ENCODE measurements at places on chromosomes 1 and 21.

DNA sequence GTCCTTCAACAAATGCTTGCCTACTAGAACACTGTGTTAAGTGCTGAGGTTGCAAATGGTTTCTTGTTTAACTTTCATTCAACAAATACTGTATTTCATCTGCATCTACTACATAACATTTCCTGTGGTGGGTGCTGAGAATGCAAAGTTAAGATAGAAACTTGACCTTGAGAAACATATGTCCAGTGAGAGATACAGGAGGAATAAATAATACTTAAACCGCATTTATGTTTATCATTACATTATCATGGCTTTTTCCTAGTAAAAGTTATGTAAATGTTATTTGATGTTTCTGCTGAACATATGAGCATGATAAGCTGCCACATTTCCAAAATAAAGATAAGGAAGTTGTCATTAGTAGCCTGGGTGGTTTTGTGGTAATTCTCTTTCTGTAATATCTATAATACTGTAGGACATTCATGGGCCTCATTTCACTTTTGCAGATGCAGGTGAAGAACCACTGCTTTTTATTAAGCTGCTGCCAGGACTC, 590.4 kb downstream of the PLPP3 start:
- no peak for DNase-seq

- no peak for DNase-seq
These were observed 62.6 kb downstream of the ALG14 start for GRCh38 chr1:95010158-95010557.

GRCh38 chr1:224219612-224220059, 36.6 kb downstream of the DEGS1 start:
- DNase-seq, result no peak

DNA sequence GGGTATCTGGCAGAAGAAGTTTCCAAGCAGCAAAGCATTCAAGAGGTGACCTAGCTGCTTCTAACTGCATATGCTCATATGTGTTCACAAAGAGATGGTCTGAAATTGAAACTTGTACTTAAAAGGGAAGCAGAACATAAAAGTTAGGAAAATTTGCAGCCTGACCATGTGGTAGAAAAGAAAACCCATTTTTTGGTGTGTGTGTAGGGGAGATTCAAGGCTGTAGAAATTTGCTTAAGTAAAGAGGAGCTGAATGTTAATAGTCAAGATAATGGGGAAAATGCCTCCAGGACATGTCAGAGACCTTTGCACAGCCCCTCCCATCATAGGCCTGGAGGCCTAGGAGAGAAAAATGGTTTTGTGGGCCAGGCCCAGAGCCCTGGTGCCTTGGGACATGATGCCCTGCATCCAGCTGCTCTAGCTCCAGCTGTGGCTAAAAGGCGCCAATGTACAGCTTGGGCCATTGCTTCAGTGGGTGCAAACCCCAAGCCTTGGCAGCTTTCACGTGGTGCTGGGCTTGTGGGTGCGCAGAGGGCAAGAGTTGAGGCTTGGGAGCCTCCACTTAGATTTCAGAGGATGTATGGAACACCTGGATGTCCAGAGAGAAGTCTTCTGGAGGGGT, 54.9 kb downstream of the DHRS3 start:
- DNase-seq, result no peak

GRCh38 chr1:167651161-167651693, 21.2 kb downstream of the RCSD1 start:
- no peak for DNase-seq

- DNase-seq, result no peak
These were observed 13.1 kb downstream of the ACTN2 start for GRCh38 chr1:236699366-236699765.

DNA sequence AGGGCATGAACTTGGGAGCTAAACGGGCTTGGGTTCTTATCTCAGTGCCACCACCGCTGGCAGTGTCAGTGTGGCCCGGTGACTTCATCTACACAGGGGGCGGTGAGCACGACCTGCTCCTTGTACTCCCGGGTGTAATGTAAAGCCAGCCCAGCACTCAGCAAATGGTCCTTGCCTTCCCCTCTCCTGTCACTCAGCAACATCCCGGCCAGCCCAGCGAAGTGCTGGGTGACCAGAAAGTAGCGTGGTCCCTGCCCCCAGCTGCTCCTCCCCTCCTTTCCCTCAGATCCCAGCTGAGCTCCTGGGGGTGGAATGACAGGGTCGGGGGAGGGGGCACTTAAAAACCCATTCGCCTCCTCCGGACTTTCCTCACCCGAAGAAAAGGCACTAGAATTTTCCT, 7.2 kb downstream of the KCNN3 start:
- no peak for DNase-seq

DNA sequence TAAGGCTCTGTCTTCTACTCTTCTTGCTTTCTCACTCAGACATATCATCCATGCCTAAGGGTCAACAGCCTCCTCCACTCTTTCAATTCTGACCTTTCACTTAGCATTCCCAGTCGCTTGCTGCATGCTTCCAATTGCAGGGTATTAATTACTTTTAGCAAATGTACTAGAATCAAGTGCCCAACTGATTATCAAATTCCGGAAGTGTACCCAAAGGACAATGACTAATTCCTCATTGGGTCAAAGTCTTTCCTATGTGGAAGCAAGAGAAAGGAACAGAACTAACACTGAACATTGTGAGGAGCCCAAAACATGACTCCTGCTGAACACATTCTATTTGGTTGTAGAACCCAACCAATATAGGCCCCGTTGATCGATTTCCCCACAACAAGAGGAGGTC, 101.8 kb downstream of the APP start:
- DNase-seq, result no peak

DNA sequence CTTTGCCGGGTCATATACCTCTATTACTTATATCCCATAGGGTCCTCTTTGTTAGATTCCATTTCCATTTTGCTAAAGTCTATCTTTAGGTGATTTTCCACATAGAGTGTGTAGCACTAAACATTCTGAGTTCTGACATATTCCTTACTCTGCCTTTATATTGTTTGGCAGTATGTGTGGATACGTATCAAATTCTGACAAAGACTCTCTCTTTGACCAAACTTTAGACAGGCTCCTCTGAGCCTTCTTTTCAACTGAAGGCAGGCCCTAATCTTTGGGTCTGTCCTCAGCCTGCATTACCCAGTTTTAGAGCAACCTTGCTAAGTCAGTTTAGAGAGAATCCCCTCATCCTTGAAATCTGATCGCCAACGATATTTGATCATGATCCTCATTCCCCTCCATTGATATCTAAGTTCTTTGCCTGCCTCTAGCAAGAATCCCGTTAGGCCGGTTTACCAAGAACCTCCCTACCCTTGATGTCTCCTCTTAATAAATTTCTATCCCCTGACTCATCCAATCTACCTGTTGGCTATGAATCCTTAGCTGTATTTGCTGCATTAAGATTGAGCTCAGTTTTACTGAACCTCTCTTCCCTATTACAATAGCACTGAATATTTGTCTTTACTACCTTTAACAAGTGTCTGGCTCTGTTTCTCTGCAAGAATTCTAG, 10.4 kb upstream of the PPT1 start:
- DNase-seq, result no peak

DNA sequence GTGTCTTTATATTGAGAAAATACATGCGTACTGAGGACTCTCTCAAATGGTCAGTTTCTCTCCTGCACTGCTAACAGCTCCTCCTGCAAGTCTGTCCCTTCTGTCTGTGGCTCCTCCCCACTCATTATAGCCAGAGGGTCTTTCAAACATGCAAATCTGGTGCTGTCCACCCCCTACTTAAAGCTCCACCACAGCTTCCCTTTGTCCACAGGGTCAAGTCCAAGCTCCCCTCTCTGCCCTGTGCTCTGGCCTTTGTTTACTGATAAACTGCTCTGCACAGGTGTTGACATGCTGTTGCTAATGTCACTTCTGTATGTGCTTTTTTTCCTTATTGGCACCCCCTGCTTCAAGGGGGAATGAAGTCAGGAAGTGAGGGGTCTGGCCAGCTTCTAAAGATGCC, 47.7 kb upstream of the GPR37L1 start:
- no peak for DNase-seq

DNA sequence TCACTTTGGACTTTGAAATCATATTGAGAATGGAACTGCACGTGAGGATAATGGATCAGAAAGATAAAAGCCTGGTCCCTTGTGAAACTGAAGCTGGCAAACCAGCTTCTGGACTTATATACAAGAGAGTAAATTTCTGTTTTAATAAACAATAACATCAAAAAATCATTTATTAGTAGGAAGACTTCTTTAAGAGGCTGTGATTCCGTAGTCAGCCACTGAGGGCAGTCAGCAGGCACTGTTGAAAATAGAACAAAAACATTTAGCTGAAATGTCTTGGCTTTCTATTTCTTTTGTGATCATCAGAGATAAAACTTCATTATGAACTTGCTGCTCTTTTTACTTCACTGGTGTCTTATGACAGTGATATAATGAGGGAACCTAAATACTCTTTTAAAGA, 489.4 kb downstream of the PCP4 start:
- DNase-seq, result no peak

DNA sequence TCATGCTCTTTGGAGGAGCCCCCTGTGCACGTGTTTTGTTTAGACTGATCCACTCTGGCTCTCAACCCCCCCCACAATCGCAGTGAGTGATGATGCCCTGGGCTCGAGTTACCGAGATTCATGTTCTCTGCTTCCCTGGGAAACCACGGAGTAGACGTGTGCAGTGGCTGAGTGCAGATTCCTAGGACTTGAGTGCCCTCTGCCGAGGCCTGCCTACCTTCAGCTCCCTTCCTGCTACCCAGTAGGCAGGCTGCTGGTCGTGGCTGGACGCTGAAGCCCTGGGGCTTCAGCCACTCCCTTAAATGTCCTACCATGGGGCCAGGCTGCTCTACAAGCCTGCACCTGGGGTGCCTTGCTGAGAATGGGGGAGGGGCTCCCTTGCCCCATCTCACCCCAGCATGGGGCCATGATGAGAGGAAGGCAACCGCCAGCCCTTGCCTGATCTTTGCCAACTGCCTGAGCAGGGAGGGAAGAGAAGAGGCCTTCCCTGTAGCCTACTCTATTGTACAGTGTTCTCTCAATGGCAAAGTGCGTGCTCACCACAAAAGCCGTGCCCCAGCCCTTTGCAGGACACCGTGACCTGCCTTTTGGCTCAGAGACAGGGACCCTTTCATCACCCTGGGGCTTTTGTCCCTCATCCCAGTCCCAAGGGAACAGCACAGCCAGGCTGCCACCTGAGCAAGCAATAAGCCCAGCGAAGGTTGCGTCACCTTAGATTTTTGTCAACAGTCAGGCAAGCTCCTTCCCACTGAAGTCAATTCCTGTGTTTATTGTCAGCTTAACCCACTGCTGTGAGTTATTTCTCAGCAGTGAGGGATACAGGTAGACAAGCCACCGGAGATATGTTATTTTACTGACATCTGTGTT, 4.1 kb upstream of the GRIK3 start:
- DNase-seq, result no peak

Measured in stimulated activated CD8-positive, alpha-beta memory T cell treated with anti-CD3 and anti-CD28 coated beads, Interleukin-2, amount 100 ng/mL, for 48 hours (primary cell).